H54 (cell line): ENCODE measurements at places on chromosomes 5 and 9.
A peak's percentile ranks its signal among the peaks of the same experiment; 100 is the strongest.

DNA sequence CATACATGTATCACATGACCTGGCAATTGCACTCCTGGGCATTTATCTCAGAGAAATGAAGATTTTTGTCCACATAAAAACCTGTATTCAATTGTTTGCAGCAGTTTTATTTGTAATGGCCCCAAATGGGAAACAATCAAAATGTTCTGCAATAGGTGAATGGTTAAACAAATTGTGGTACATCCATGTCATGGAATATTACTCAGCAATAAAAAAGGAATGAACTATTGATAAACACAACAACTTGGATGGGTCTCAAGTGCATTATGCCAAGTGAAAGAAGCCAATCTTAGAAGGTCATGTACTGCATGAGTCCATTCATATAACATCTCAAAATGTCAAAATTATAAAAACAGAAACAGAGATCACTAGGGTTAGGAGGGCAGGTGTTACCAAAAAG, 1.5 kb upstream of the NDUFS4 start:
- no peak for DNase-seq

DNA sequence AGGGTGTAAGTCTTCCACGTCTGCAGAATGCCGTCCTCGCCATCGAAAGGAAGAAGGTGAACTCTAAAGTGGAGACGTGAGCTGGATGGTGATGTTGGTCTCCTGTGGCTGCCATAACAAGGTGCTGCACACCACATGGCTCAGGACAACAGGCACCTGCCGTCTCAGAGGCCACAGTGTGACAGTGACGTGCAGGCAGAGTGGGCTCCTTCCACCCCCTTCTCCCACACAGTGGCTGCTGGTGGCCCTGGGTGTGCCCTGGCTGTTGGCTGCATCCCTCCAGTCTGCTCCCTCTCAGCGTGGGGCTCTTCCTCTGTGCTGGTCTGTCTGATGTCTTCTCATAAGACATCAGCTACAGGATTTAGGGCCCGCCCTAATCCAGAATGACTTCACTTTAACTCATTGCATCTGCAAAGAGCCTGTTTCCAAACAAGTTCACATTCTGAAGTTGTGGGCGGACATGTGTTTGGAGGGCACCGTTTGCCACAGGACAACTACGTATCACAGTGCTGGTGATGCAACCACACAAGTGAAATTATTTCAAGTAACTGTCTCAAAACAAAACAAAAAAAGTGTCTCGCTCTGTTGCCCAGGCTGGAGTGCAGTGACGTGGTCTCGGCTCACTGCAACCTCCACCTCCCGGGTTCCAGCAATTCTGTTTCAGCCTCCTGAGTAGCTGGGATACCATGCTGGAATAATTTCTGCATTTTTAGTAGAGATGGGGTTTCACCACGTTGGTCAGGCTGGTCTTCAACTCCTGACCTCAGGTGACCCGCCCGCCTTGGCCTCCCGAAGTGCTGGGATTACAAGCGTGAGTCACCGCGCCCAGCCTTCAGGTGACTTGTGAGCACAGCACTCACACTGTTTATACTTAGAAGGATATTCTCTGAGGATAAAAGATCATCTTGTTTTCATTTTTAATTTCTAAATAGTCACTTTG, 31.2 kb upstream of the CLPTM1L start:
- DNase-seq, result no peak

DNA sequence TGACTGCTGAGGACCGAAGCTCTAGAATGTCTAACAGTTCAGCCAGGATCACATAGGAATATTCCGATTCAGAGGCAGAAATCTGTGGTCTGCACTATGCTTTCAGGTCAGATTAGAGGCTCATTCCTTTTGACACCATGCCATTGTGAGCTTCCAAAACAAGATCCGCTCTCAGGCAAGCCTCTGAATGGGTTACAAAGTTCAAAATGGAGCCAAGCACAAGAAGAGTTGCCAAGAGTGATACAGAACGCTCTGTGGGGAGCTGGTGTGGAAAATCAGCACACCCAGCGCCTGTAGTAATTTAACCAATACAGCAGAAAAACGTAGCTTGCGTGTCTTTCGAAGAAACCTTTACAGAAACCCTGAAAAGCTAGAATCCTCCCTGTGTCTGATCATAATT, 33.3 kb upstream of the FAT2 start:
- no peak for DNase-seq

GRCh38 chr9:136204838-136205706, at the start of gene LHX3:
Gene LHX3, minus strand, starts transcription at chr9:136205128. Its CDS starts 116 bp downstream, at chr9:136205012.
- DNase-seq, result no peak

GRCh38 chr5:62144401-62145022, 161.5 kb upstream of the KIF2A start:
- no peak for DNase-seq

- DNase-seq, result peak; percentile 87
Measured at GRCh38 chr5:173302546-173303155, 25.6 kb downstream of the STC2 start.

DNA sequence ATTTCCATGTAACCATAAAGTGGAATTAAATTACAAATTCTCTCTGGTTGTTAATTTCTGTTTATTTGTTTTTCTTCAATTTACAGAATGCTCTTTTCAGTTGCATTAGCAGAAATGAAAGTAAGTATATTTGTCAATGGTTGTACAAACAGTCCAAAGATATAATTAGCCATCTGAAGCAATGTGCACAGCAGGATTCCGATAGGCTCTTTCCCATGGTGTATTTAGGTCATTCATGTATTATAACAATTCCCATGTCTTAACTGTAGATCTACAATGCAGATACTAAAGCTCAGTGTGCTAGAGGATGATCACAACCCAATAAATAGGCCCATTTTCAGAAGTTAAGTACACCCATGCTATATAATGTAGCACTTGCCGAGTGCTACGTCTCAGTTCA, 43.8 kb downstream of the RECK start:
- no peak for DNase-seq

GRCh38 chr5:28117273-28117672, 1078.9 kb upstream of the CDH9 start:
- no peak for DNase-seq

DNA sequence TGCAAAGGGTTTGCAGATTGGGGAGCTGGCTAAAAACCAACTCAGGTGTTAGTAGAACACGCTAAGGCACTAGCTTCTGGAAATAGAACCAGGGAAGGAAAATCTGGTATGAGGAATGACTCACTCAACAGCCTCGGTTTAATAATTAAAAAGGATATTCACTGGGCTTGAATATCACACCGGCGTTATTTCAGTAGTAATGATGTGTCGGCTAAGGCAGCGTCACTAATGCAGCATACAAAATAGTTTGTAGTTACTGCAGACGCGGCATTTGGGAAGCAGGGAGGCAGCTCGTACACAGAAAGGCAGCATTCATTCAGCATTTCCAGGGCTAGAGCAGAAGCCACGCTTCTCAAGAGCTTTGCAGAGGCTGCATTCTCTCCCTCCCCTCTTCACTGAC, 1.7 kb downstream of the ADRA1B start:
- DNase-seq, result no peak

DNA sequence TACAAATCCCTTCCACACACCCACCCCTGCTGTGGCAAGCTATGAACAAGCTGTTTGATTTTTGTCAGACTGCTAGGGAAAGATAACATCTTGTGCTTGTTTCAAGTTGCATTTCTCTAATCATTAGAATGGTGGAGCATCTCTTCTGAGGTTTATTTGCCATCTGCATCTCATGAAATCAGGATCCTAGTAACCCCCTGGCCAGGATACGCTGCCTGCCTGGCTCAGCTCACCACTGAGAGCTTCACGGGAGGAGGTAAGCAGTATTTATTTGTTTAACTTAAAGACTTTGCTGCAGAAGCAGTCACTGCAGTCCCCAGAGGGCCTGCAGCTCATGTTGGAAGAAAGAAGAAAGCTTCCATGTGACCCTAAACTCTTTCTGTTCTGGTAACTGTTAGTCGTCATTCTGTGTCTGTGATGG, 83.3 kb upstream of the CXCL14 start:
- no peak for DNase-seq

- DNase-seq, result no peak
Measured at GRCh38 chr9:9202276-9202675, 1402.7 kb upstream of the DMAC1 start.

DNA sequence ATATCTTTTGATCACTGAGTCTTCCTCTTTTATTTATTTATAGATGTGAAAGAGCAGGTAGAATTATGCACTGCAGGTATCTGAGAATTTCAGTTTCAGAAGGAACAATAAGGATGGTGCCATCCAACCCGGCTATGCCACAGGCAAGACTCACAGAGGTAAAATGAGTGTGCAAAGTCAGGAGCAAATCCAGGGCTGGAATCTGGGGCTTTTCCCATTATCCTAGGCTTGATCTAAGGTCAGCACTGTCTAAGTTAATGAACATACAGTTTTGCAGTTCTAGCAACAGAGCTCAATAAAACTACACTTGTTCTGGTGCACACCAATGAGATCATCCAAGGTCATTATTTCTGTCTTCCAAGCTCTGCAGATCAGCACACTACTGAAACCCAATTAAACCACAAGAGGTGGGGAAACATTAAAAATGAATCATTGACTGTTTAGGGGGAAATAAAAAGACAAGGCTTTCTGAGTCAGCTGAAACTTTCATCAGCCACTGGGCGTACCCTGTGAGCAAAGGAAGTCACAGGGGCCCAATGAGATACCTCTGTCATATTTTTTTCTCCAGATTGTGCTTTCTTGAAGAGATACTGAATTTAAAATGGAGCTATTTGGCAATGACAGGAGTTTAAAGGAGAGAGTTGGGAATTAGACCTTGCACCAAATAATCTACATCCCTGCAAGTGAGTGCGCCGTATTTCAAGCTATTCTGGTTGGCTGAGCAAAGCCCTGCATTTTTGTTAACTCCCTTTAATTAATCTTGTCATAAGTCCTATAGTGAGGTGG, 662.2 kb upstream of the ZNF608 start:
- peak; percentile 35 for DNase-seq

DNA sequence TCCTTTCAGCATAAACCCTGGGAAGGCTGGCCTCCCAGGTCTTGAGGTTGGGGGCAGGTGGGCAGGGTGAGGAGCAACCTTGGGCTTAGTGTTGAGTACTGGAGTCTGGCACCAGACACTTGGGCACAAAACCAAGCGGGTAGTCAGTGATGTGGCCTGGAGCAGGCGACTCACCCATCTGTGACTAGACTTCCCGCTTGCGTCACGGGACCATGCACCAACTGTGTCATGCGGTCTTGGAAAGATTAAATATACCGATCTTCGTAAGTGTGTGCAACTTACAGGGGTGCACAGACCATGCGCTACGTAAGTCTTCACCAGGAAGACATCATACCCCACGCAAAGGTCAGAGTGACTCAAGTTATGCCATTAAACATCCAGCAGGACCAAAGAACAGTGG, 304.4 kb upstream of the IRX4 start:
- DNase-seq, result no peak

- DNase-seq, result no peak
Measured at GRCh38 chr9:16358751-16359150, 511.7 kb downstream of the BNC2 start.

DNA sequence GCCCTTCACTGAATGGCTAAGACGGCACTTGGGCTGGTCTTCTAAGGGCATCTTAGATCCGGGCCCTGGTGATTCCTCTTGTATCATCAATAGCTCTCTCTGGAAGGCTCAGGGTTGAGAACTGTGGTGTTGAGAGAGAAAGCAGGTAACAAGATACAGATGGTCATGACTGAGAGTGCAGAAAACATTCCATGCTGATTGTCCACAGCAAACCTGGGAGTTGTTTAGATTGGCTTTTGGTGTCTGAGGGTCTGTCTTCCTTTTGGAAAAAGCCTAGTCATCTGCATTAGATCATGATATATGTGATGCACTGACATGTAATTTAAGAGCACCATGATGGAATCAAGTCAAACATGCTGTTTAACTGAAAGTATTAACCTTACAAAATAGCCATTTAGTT, 331.9 kb downstream of the ADAMTS6 start:
- no peak for DNase-seq

GRCh38 chr9:79572608-79573411, 1.0 kb downstream of the TLE4 start:
- peak; percentile 45 for DNase-seq

DNA sequence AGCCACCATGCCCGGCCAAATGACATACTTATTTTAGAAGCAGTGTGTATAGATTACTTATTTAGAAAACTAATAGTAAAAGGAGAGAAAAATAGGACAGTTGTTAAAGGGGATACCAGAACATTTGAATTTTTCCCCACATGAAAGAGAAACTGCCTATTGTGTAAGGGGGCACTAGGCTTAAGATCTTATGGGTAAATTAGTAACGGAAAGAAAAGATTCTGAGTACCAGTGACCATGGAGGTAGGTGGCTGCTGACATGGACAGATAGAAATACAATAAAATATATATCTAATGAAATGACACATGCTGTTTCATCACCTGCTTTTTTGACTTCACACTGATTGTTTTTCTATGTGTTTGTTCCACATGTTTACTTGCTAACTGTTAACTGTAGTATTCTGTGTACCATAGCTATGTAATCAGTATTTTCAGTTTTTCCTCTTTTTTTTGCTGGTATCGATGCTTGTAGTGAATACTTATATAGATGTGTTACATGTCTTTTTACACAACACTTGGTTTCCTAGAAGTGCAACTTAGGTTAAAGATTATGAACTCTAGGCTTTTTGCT, 3.0 kb upstream of the DNAJC21 start:
- DNase-seq, result no peak

- no peak for DNase-seq
Measured at GRCh38 chr9:82320566-82320965, 332.0 kb downstream of the SPATA31D1 start.

- no peak for DNase-seq
Measured at GRCh38 chr5:178241688-178242231, 9.2 kb upstream of the PHYKPL start.

DNA sequence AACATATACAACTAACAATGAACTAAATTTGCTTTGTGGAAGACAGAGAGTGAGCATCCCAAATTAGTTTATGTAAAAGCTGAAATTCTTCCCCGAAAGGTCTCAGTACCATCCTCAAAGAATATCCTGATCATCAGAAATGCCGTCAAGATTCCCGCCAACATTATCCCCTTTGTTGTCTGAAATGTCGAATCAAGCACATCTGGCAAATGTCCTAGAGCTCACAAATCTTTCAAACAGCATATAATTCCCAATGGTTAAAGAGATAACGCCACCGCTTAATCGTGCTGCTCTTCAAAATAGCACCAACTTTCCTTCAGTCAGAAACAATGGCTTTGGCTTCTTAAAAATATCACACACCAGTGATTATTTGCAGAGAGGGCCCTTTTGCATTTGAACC, 23.8 kb downstream of the MORN5 start:
- DNase-seq, result no peak

- no peak for DNase-seq
Measured at GRCh38 chr9:13576101-13576500, 296.6 kb upstream of the MPDZ start.

DNA sequence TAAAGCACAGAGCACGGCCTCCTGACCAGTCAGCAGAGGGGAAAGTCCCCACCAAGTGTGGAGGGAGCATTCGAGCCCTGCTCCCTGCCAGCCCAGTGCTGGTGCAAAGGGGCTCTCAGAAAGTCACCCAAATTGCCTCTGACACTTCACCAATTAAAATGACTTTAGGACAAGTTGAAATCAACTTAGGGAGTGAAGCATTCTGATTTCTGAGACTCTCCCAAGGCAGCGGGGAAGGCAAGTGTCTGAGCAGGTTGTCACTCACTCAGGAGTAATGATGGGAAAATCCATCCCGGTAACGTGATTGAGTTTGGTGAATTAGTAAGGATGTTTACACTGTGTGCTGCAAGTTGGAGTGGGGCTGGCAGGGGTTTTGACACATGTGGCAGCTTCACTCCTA, 73.7 kb downstream of the PCDH1 start:
- DNase-seq, result no peak
